Lower lobe of right lung (tissue), 2 donors: ENCODE measurements at places on chromosomes 2 and 18. TPM values are rescaled to one million over a fixed set of nuclear protein-coding genes. Genes with fewer than 3 reads are reported as not detected.

Gene ERBB4
- 25.3 TPM for total RNA-seq

DNA sequence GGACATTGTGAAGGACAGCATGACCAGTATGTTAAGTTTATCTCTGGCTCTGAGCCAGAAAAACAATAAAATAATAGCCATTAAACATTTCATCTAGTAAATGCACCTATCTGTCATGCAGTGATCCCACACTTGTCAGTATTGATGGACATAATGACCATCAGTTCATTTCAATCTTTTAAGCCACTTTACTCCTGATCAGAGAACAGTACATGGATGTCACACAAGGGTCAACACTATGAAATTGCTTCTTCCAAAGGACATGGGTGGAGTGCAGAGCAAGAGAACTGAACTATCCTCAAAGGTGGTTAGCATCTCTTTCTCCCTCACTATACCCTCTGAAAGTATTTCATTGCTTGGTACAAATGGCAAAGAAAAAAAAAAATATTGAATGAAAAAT is 816.0 kb upstream of the GYPC start:
- no peak overlapping the region for H3K27ac ChIP-seq
- H3K36me3 ChIP-seq, result no peaks in the 10 kb centered on the region
- no peaks in the 10 kb centered on the region for H3K4me1 ChIP-seq
- H3K4me3 ChIP-seq, result no peak overlapping the region

- H3K4me3 ChIP-seq, result no peak overlapping the region
- DNase-seq, result no peak
- peaks cover 73% of the 10 kb centered on the region for H3K4me1 ChIP-seq
These were observed 77.1 kb downstream of the HS1BP3 start for GRCh38 chr2:20573620-20574422.

DNA sequence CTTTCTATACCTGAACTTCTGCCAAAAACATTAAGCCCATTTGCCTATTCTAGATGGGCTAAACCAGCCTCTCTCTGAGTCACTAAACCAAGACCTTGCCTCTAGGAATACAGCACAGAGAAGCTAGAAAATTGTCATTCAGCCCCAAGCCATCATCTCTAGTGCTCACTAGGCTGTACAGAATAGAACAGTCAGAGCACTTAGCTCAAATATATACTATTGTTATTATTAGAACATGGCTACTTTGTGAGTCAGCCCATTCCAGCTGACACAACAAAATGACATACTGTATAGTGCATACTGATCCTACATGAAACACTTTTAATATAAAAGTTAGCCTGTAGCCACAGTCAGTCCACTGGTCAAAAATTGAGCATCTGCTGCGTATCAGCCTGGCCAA is 418.8 kb downstream of the NRXN1 start:
- H3K27me3 ChIP-seq, result no peaks in the 10 kb centered on the region
- no peaks in the 10 kb centered on the region for H3K4me1 ChIP-seq
- DNase-seq, result no peak
- H3K27ac ChIP-seq, result no peak overlapping the region
- no peak overlapping the region for H3K4me3 ChIP-seq

GRCh38 chr2:120389036-120389391 is 43.1 kb downstream of the INHBB start:
- no peak overlapping the region for H3K4me3 ChIP-seq
- no peaks in the 10 kb centered on the region for H3K4me1 ChIP-seq
- H3K27me3 ChIP-seq, result peaks cover 3% of the 10 kb centered on the region
- no peaks in the 10 kb centered on the region for H3K36me3 ChIP-seq

DNA sequence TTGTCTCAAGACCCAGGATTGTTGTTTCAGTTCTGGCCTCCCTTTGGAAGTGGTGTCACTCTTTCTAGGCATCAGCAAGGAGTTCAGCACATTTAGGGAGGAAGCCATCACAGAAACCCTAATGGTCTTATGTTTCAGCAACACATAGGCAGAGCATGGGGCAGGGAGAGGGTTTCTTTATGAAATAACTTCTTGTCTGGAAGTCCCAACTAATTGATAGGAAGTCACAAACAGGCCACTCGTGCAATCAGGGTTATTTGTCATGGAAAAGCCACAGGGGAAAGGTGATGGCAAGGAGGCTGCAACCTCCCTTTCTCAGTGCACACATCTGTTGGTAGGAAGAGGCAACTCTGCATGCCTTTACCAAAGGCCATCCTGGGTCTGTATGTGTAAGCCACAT is 103.0 kb downstream of the BCL11A start:
- no peak overlapping the region for H3K27ac ChIP-seq
- H3K4me3 ChIP-seq, result no peak overlapping the region
- no peaks in the 10 kb centered on the region for H3K36me3 ChIP-seq
- no peak for DNase-seq
- no peaks in the 10 kb centered on the region for H3K4me1 ChIP-seq
